ENCODE measurements at places on chromosomes 1 and 21.

DNA sequence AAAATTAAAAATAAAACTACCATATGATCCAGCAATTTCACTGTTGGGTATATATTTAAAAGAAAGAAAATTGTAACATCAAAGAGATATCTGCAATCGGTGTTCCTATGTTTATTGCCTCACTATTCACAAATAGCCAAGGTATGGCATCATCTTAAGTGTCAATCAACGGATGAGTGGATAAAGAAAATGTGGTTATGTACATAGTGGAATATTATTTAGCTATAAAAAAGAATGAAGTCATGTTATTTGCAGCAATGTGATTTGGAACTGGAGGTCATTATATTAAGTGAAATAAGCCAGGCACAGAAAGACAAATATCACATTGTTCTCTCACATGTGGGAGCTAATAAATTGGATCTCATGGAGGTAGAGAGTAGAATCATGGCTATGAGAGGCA is 76.3 kb downstream of the RD3 start:
- DNase-seq = no peak

DNA sequence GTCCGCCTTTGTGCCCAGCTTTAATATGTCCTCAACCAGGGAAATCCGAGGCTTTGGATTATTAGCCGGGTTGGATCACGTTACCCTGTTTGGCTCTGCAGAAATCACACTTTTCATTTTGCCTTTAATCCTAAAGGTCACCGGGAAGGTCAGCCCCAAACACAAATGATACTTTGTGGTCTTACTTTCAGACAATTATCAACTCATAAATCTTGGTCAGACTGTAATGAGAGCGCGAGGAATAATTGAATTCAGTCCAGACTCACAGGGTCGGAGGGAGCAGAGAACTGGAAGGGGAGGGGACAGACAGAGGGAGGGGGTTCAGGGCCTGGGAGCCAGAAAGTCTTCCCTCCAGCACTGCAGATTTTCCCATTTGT is 91.7 kb upstream of the NFIA start:
- DNase-seq = no peak

DNA sequence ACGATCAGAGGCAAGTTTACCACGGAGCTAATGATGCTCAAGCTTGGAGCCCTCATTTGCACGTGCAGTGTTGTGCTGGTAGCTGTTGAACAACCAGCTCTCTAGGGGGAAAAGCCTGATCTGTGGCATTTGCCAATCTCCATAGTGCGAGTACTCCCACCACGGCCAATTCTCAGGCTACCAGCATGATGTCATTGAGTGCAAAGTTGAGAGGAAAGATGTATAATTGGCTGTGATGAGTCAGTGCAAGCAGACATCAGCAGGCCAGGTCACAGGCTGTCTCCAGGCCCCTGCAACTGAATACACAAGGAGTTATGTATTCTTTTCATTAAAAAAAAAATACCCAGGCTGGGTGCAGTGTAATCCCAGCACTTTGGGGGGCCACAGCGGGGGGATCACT is 233.1 kb upstream of the VAMP3 start:
- peak; percentile 36 for DNase-seq

DNA sequence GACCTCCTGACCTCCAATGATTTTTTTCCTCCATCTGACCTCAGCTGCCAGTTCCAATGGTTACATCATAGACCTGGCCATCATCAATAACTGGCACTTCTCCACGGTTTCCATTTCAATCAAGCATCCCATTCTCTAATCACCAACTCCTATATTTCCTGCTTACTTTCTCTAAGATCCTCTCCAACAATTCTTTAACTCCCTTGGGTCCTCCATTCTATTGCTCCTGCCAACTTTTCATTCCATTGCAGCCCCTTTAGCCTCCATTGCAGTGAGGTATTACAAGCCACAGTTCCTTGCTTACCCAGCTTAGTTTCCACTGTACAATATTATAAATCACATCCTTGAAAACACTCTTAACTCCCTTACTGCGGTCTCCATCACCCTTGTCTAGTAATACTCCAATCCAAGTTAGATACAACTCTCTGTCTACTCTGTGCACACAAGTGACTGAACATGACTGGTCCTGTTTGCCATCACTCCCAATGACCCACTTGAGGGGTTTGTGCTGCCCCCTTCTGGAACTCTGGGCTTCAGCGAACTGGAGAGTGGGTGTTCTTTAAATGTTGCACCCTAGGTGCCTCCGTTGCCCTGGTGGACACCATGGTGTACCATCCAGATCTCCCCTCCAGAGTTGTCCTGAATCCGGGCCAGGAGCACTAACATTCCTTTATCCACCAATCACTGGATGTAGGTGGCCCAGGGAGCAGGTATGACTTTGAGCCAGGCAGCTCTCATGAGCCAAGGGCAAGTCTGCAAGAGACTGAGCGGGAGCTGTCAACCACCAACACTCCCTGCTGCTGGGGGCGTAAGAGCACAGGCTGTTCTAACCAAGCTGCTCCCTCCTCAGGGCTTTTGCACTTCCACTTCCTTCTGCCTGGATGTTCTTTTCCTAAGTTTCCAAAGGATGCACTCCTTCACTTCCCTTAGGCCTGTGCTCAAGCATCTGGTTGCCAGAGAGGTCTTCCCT is 3.7 kb upstream of the FNDC7 start:
- DNase-seq = no peak

DNA sequence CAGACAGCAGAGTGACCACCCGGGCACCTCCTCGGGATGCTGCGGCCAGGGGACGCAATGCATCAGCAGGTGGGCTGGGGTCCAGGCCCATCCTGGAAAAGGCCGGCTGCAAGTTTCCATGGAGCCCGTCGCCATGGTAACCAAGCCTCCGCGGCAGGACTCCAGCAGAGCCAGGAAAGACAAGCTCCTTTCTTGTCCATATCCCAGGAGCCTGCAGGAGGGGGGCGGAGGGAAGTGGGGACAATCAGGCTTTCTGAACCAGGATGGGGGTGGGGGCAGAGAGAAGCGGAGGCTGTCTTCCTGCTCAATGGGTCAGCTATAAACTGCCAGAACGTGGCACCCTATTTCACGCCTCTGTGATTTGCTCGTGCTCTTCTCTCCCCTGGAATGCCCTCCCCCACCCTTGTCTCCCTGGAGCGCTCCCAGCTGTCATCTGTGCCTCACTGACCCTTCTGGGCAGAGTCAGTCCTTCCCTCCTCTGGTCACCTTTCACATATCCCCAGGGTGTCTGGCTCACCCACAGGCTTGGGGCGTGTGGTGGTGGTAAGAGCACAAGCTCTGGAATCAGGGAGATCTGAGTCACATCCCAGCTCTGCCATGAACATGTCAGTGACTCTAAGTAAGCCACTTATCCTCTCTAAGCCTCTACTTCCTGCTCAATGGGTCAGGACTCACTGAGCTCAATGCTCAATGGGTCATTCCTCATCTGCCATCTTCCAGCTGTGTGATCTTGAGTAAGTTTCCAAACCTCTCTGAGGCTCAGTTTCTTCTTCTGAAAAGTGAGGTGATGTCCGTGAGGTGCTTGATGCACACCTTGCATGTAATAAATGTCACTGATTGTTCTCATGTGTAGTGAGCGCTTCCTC is 58.9 kb upstream of the LAPTM5 start:
- DNase-seq = peak; percentile 84

GRCh38 chr1:223652436-223652941 is 13.0 kb downstream of the CAPN8 start:
- no peak for DNase-seq

DNA sequence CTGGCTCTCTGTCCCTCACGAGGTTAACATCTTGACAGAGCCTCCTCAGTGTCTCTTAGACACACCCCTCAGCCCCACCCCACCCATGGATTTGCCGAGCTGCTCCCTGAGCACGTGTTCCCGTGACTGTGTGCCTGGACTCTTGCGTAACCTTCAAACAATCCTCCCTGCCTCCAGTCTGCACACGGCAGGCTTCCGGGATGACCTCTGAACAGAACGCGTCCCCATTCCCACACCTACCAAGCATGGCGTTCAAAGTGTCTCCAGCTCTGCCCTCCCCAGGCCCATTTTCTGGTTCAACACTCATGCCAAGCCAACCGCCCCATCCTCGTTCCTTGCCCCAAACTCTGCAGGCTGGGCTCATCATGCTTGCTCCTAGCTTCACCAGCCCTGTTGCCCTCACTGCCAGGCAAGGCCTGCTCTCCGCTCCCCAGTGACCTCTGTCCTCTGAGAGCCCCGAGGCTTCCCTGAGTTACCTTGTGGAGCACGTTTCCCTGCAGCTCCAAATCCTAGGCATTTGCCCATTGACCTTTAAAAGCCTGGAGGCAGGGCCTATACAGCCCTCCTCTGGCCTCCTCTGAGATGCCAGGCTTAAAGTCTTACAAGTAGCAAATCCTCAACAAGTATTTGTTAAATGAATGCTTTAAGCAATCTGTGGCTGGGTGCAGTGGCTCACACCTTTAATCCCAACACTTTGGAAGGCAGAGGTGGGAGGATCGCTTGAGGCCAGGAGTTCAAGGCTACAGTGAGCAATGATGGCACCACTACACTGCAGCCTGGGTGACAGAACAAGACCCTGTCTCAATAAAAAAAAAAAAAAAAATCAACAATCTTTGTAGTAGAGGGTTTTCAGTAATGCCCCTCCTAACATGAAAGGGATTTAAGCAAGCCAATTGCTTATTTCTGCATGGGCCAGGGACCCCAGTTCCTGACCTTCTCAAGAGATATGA is 5.0 kb downstream of the AGT start:
- no peak for DNase-seq

- no peak for DNase-seq
Observed at GRCh38 chr1:183702813-183703198, 49.7 kb upstream of the APOBEC4 start.

GRCh38 chr21:42763581-42764442 is 110.4 kb downstream of the PDE9A start:
- DNase-seq = no peak

GRCh38 chr1:173268261-173268660 is 61.1 kb upstream of the TNFSF4 start:
- DNase-seq = no peak

DNA sequence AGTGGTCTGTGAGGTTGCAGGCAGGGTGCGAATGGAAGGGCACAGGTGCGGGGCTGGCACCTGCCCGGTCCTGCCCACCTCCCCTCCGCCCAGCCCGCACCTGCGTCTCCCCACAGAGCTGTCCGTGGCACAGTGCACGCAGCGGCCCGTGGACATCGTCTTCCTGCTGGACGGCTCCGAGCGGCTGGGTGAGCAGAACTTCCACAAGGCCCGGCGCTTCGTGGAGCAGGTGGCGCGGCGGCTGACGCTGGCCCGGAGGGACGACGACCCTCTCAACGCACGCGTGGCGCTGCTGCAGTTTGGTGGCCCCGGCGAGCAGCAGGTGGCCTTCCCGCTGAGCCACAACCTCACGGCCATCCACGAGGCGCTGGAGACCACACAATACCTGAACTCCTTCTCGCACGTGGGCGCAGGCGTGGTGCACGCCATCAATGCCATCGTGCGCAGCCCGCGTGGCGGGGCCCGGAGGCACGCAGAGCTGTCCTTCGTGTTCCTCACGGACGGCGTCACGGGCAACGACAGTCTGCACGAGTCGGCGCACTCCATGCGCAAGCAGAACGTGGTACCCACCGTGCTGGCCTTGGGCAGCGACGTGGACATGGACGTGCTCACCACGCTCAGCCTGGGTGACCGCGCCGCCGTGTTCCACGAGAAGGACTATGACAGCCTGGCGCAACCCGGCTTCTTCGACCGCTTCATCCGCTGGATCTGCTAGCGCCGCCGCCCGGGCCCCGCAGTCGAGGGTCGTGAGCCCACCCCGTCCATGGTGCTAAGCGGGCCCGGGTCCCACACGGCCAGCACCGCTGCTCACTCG is 23.3 kb downstream of the FTCD start:
- DNase-seq = no peak

GRCh38 chr1:240092301-240093119 is 827 bp downstream of the FMN2 start:
- DNase-seq = no peak

DNA sequence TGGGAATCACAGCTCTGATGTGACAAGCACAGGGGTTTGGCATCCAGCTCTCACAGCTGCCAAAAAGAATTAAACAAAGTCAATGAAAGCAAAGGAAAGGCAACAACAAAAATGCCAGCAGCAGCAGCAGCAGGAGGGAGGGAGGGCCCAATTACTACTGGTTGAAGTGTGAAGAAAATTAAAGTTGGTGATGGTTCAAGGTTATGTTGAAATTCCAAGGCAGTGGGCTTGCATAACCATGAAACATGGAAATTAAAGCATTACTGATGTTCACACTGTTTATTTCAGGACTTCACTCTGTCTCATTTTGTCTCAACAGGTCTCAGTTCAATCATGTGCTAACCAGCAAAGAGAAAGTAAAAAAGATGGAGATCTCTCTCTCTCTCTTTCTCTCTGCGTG is 220.3 kb upstream of the LYPLAL1 start:
- no peak for DNase-seq

GRCh38 chr1:241899210-241899609 is 51.2 kb downstream of the EXO1 start:
- DNase-seq = no peak

- peak; percentile 87 for DNase-seq
Observed at GRCh38 chr21:31909153-31910073, 36.6 kb downstream of the HUNK start.

GRCh38 chr1:89607586-89608318 is 25.2 kb upstream of the LRRC8C start:
- DNase-seq = no peak

DNA sequence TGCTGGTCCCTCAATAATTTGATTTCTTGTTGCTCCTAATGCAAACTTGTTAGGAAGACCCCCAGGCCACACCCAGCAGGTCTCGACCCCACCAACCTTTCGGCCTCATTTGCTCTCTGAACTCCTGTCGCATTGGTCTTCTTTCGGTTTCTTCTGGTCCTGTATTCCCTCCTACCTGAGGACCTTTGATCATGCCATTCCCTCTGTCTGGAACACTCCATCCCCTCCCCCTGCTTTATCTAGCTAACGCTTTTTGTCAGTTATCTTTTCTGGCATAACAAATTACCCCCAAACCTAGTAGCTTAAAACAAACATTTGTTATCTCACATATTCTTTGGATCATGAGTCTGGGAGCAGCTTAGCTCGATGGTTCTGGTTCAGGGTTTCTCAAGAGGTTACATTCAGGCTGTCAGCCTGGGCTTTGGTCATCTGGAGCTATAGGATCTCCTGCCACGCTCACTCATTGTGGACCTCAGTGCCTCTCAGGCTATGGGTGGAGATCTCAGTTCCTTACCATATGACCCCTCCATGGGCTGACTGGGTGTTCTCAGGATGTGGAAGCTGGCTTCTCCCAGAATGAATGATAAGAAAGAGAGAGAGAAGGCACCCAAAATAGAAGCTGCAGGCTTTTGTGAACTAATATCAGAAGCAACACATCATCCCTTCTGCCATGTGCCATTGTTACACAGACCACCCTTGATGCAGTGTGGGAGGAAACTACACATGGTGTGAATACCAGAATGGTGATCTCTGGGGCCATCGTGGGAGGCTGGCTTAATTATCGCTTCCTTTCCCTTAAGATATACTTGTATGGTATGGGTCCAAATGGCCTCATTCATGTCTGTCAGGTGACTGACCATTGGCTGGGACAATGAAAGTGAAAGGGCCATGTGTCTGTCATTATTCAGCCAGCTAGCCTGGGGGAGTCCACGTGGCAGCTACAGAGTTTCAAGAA is 29.1 kb upstream of the BCAR3 start:
- DNase-seq = no peak

GRCh38 chr1:153534925-153535241 is 908 bp downstream of the S100A6 start:
- DNase-seq = no peak

All from NCI-H2227 treated with DMSO at 0.1 percent for 48 hours (cell line).